Fibroblast of skin of scalp (primary cell): ENCODE measurements at places on chromosomes 2 and 18.

DNA sequence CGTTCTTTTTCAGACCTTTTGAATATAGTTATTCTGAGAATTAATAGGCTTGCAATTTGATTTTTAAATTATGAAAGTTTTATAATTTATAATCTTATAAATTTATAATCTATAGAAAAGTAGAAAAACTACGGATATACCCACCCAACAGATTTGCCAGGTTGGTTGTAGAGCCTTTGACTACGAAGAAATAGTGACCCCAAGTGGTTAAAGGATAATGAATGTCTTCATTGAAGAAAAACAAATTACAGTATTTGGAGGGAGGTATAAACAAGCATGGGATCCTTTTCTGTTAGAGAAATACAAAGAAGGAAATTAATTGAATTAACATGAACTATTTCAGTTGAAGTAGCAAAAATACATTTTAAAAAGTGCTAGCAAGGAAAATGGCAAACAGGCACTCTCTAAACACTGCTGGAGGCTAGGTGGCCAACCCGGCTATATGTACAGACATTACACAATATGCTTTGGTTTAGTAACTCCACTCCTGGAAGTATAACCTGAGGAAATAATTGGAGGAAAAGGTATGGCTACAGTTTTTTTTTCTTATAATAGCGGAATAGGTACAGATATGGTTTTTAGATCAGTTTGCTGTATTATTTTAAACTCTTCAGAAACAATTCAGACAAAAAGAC is 110.9 kb downstream of the MIB1 start:
- DNase-seq: peak; percentile 4

- peak; percentile 19 for DNase-seq
Measured at GRCh38 chr18:58520969-58521368, 107.9 kb downstream of the ALPK2 start.

GRCh38 chr18:49722477-49722876 is 90.9 kb downstream of the ACAA2 start:
- no peak for DNase-seq

DNA sequence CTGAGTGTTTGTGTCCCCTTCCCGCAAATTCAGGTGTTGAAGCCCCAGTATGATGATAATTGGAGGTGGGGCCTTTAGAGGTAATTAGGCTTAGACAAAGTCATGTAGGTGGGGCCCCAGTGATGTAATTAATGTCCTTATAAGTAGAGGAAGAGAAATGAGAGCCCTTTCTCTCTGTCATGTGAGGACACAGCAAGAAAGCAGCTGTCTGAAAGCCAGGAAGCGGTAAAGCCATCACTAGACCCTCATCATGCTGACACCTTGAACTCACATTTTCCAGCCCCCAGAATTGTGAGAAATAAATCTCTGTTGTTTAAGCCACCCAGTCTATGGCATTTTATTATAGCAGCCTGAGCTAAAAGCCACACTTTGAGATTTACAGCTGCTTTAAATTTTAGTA is 1580.0 kb downstream of the LRP1B start:
- no peak for DNase-seq

- no peak for DNase-seq
Measured at GRCh38 chr2:207215308-207215707, 49.6 kb upstream of the KLF7 start.

GRCh38 chr2:231429152-231429551 is 33.6 kb downstream of the B3GNT7 start:
- no peak for DNase-seq

DNA sequence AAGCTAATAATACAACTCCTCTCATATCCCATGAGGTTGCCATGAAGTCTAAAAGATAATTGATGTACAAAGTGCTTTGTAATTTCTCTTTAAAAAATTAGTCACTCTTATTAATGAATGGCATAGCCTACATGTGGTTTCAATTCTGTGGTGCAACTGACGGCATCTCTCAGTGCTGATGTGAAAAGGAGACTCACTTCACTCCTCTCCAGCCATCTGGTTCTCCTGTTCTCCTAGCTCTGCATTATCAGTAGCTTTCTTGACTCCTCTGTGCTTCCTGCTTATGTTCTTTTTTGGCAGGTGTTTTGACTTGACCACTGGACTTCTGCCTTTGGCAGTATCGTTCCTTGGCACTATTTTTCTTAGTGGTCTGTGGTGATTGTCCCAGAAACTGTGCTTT is 134.9 kb upstream of the ZFP36L2 start:
- DNase-seq: peak; percentile 25

- no peak for DNase-seq
Measured at GRCh38 chr2:573805-574392, 103.3 kb downstream of the TMEM18 start.

- peak; percentile 95 for DNase-seq
Measured at GRCh38 chr18:9535430-9535991, 60.2 kb downstream of the RALBP1 start.

DNA sequence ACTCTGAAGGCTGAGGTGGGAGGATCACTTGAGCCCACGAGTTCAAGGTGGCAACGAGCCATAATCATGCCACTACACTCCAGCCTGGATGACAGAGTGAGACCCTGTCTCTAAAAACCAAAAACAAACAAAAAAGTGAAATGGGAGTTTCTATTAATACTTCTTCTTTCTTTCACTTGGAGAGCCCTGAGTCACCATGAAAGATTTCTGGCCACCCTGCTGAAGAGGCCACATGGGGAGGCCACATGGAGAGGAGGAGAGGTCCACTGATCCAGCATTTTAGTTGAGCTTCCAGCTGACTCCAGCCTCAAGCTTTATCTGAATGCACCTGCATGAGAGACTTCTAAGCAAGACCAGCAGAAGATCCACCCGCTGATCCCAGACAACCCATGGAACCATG is 74.2 kb upstream of the LAPTM4A start:
- peak; percentile 57 for DNase-seq

DNA sequence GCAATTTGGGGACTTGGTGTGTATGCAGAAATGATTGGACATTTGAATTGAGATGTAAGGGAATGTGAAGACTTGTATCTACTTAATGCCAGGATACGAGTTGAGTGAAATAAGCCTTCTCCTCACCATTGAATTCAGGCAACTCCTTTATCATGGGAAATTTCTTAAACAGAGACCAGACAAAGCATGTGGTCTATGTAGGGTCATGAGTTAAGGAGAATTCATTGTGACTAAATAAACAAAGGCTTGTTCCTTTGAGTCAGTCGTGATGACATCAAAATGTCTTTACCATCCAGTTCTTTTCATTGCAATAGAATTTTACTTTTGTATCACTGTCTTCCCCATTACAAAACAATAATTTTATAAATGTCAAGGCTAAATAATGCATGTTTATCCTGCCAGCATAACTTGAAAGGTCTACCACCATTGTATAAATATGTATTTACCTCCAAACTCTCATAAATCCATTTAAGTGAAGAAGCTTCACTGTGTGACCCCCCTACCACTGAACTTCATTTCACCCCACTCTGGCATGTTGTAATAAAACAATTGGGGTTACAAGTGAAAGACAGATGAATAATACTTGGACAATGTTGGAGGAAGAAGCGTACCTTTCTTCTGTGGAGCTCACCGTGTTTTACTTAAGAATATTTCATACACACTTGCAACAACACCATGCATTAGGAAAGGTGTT is 149.4 kb downstream of the EPHA4 start:
- DNase-seq: no peak

GRCh38 chr2:98084151-98084868 is 2.7 kb upstream of the VWA3B start:
- DNase-seq: no peak

DNA sequence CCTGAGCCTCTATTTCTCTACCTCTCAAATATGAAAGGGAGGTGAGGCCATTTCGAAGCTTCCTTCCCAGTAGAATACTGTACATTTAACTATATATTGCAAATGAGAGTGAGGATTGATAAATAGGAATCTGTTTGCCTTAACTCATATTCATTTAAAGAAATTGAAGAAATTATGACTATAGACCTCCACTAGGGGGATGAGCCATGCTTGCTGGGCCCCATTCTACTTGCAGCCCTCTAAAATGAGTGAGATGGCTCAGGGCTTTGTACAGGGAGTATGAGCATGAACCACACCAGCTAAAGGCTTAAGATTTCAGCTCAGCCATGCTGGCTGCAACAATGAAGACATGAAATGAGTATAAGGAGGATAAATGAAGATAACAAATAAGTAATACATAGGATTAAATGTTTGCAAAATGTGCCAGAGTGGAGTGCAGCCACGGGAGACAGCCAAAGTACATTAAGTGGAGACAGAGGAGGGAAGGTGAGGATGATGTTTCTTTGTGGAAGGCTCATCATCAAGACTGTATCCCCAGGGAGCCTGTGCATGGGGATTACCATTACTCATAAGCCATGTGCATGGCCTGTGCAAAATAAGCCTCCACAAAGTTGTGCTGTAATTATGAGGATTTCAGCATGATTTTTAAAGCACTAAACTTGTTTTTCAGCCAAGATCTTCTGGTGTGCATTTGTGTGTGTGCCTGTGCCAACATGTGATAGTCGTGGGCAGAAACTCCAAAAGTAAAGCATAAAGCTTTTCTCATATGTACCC is 300.8 kb downstream of the CNTNAP5 start:
- DNase-seq: no peak

- no peak for DNase-seq
Measured at GRCh38 chr2:223185638-223186037, 133.6 kb downstream of the KCNE4 start.

- no peak for DNase-seq
Measured at GRCh38 chr2:187877391-187877790, 323.2 kb upstream of the TFPI start.

DNA sequence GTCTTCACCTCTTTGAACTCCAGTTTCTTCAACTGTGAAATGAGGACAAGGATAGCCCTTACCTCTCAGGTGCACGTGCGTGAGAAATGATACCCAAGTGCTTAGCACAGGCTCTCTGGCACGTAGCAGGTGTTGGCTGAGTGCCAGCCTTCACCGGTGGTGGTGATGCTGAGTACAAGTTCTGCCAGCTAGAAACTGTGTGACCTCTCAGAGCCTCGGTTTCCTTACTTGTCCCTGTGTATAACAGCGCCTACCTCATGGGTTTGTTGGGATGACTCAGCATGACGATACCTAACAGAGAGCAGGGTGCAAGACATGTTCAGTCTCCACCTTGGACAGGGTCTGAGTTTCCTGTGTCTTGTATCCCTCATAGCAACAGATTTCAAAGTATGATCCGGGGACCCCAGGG is 205.1 kb downstream of the TNS1 start:
- DNase-seq: no peak

- no peak for DNase-seq
Measured at GRCh38 chr18:12394428-12394827, 13.3 kb upstream of the PRELID3A start.

GRCh38 chr18:64717026-64717425 is 568.1 kb upstream of the LINC00305 start:
- no peak for DNase-seq

GRCh38 chr2:26807788-26808460 is 22.1 kb downstream of the CENPA start:
- DNase-seq: peak; percentile 19

- DNase-seq: no peak
Measured at GRCh38 chr2:230158468-230158867, 61.3 kb downstream of the SP110 start.

DNA sequence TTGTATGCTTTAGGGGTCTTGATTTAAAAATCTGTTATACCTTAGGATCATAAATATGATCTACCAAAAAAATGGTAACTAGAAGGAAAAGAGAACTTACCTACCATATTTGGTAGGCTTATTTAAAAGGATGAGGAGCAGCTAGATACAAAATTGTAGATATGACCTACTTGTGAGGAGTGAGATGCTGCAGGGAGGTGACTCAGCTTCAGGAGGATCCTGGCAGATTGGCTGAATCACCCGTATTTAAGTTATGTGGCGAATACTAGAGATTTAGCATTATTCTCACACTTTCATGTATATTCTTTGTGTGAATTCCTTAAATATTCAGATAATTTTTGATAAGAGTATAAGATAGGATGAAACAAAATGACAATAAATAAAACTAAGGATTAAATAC is 657.3 kb upstream of the LINC00305 start:
- no peak for DNase-seq

GRCh38 chr2:223238301-223238700 is 186.3 kb downstream of the KCNE4 start:
- DNase-seq: peak; percentile 9

DNA sequence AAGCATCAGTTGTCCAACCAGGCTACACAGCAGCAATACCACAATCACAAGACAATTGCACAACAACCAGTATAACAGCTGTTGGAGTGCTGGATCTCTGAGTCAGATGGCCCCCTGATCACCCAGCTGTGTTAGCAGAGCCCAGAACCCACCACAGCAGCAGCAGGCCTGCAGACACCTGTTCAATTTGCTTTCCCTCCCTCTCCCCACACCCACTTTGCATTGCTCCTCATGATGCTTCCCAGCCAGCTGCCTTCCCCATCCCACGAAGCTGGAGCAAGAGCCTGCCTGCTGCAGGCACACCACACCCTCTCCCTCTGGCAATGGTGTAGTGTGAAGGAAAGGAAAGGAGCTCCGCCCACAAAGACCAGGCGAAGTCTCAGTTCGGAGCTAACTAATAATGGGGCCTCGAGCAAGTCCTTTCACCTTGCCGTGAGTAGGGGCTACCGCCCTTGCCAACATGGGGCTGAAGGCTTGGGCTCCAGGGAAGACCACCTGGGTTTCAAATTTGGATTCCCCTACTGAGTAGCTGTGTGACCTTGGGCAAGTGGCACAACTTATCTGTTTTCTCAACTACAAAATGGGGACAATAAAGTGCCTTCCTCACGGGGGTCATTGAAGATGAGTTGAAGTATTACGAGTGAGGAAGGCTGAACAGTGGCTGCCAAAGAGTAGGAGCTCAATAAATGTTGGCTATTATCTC is 19.4 kb upstream of the ZBTB7C start:
- DNase-seq: no peak

DNA sequence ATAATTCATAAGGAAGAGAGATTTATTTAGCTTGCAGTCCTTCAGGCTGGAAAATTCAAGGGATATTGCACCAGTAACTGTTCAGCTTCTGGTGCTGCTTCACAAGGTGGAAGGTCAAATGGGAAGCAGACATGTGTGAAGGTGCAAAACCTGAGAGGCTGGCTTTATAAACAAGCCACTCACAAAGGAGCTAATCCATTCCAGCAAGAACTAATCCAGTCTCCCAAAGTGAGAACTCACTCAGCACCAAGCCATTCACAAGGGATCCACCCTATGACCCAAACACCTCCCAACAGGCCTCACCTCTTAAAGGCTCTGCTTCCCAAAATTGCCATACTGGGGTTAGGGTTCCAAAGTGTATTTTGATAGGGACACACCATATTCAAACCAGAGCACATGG is 1018.4 kb upstream of the ACVR2A start:
- no peak for DNase-seq

GRCh38 chr2:236653863-236654262 is 84.2 kb downstream of the ACKR3 start:
- DNase-seq: no peak

- DNase-seq: peak; percentile 7
Measured at GRCh38 chr2:235937087-235937486, 231.1 kb downstream of the GBX2 start.

GRCh38 chr2:183195998-183196409 is 71.8 kb downstream of the NUP35 start:
- no peak for DNase-seq

GRCh38 chr2:100106460-100106859 is 35.9 kb downstream of the AFF3 start:
- DNase-seq: peak; percentile 39
